ENCODE measurements at places on chromosomes 12 and 14.

GRCh38 chr12:114340231-114340630 lies 65.7 kb downstream of the TBX5 start:
- DNase-seq: no peak

GRCh38 chr14:53890611-53891101 lies 66.0 kb downstream of the BMP4 start:
- no peak for DNase-seq

- DNase-seq: no peak
Observed at GRCh38 chr14:85590784-85591183, 60.8 kb downstream of the FLRT2 start.

DNA sequence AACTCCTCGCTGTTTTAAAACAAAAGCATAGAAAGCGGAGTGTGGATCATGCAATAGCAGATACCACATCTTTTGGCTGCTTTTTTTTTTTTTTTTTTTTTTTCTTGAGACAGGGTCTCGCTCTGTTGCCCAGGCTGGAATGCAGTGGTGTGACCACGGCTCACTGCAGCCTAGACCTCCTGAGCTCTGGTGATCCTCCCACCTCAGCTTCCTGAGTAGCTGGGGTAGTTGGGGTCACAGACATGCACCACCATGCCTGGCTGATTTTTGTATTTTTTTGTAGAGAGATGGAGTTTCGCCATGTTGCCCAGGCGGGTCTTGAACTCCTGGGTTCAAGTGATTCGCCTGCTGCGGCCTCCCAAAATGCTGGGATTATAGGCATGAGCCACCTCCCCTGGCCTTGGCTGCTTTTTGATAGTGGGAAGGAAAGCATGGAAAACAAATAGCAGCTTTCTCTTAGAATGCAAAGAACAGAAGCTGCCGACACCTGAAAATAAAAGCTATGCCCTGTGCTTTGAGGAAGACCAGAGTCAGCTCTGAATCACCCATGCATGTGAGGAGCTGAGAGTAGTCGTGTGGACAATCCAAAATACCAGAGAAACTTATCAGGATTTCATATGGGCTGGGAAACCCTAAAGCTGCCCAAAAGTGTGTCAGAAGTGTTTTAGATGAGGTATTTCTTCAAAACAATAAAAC lies 3.6 kb upstream of the ELK3 start:
- DNase-seq: no peak

GRCh38 chr12:103469719-103470118 lies 26.0 kb downstream of the C12orf42 start:
- DNase-seq: no peak

GRCh38 chr12:103877934-103878510 lies 37.0 kb upstream of the NT5DC3 start:
- DNase-seq: no peak

DNA sequence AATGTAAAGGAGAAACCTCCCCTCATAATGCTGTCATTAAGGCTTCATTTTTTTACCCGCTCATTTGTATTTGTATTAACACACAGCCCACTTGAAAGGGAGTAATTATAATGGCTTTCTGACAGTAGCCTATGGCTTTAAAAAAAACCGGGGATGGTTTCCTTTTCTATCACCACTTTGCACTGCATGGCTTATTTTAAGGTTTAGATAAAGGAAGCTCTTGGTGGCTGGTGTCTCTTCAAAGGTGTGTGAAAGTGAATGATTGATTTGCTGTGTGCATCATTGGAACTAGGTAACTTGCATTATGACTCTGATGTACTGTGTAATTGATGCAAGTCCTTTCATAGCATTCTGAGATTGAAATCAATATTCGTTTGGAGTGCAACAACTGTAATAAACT lies 80.7 kb downstream of the NPAS3 start:
- no peak for DNase-seq

All from spleen (tissue), 13 donors.